ENCODE measurements at places on chromosomes 11 and 22.

GRCh38 chr22:50473088-50473487 is 1.7 kb downstream of the SBF1 start:
- no peak for DNase-seq

DNA sequence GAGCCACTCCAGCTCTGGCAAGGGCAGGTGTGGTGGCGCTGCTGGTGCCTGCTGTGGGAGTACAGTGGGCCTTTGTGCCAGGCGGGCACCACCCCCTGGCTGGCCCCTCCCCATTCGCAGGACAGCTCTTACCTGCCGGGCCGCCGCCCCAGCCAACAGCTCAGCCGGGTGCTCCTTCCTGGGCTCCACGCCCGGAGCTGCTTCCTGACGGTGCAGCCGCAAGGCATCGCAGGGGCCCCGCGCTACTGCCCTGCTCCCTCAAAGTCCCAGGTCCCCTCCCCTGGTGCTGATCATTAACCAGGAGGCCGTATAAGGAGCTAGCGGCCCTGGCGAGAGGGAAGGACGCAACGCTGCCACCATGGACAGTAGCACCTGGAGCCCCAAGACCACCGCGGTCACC is at the start of gene SLC5A1:
Gene SLC5A1 (plus strand): TSS at position 338 of the 400 bp plus-strand sequence. CDS start 21 bp downstream, at position 359.
- no peak for DNase-seq

DNA sequence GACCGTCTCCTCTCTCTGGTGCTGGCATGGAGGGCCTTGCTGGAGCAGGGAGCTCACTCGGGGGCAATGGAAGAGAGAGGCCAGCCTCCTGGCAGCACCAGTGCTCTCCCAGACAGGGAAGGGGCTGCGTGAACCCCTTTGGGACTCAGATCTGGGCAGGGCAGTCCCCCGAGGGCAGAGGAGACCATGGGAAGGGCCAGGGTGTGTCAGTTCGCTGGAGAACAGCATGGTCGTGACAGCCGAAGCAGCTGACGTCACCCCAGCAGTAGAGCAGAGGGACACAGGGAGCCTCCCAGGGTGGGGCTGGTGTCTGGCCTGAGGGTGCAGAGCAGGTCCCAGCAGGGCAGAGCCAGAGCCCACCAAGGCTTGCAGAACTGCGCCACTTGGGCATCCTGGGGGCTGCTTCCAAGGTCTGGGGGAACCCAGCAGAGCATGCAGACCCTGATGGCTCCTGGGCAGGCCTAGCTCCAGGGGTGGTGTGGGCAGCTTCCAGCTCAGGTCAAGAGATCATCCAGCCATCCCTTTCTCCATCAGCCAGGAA is 71.0 kb upstream of the KCNQ1OT1 start:
- no peak for DNase-seq

DNA sequence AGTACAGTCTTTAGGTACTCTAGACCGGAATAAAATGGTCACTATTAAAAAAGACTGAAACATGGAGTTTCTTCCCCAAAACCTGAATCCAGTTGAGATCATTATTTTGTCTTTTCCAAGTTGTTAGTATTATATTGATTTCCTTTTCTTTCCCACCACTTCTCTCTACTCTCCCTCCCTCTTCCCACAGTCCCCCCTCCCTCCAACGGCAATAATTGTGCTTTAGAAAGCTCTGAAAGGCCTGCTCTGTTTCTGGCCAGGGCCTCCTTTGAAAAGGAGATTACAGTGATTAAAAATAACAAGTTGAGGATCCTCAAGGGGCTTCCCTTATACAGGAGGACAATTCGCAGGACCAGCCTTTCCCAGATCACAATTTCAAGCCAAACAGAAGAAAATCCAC is 3.5 kb downstream of the SPON1 start:
- no peak for DNase-seq

GRCh38 chr11:62017878-62018655 is 50.6 kb upstream of the FTH1 start:
- no peak for DNase-seq

DNA sequence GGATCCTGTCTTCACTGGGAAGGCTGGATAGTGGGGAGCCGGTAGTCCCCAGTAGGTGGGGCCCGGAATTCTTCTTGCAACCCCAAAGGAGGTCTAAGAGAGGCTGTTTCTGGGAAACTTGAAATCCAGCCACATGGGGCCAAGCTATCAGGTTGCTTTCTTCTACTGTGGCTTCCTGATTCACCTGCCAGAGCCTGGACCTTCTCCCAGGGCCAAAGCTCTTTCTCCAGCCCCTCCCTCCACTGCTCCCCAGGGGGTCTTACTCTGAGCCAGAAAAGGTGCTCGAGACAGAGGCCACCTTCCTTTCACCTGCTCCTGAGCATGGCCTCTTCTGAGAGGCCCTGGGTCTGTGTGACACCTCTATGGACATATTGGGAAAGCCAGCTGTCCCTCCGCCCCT is 9.1 kb downstream of the TST start:
- DNase-seq = no peak

GRCh38 chr11:26914968-26915367 is 78.9 kb upstream of the FIBIN start:
- no peak for DNase-seq

- DNase-seq = no peak
Measured at GRCh38 chr11:99887481-99887880, 799.6 kb upstream of the ARHGAP42 start.
